Kidney epithelial cell (primary cell): ENCODE measurements at places on chromosomes 6 and 20. TPM values are rescaled to one million over a fixed set of nuclear protein-coding genes. Genes with fewer than 3 reads are reported as not detected.

The GLP1R gene
- 0.17 TPM in 1 of 2 replicates, not detected in the other for total RNA-seq

DNA sequence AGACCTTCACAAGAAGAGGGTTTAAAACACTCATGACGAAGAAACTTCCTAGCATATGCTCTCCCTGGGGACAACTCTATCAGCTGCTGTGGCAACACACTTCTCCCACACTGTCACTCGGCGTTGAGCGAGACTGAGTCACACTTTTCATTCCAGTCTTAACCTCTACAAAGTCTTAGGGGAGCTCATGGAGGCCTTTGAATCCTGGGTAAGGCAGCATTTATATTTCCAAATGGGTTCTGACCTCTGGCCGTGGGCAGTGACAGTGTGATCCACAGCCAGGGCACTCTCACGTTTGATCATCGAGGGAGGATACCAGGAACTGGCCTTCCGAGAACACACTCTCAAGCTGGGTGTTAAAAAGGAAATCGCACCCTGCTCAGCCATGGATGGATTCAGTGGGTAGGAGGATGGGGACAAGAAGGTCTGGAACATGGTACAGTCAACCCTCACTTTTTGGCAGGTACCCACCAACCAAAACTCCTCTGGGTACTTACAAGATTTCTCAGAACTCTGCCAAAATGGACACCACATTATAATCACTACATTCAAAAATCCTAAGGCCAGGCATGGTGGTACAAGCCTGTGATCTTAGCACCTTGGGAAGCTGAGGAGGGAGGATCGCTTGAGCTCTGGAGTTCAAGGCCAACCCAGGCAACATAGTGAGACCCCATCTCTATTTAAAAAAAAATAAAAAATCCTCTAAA lies 19.6 kb downstream of the RRBP1 start:
- no peak for DNase-seq

The AHCY gene
- total RNA-seq = 199 and 212 TPM in 2 replicates

The GATA5 gene
- total RNA-seq = 0.27 TPM in 1 of 2 replicates, not detected in the other

GRCh38 chr6:168699631-168700295 lies 258.8 kb downstream of the SMOC2 start:
- DNase-seq = no peak

GRCh38 chr20:23023621-23024177 lies 11.4 kb upstream of the SSTR4 start:
- no peak for DNase-seq

- no peak for DNase-seq
These were observed 226.5 kb downstream of the ANKRD60 start for GRCh38 chr20:58001946-58002345.

GRCh38 chr6:28343898-28344677 lies 5.7 kb upstream of the ZKSCAN3 start:
- DNase-seq = no peak

The MAS1 gene
- total RNA-seq = not detected in 2 replicates

DNA sequence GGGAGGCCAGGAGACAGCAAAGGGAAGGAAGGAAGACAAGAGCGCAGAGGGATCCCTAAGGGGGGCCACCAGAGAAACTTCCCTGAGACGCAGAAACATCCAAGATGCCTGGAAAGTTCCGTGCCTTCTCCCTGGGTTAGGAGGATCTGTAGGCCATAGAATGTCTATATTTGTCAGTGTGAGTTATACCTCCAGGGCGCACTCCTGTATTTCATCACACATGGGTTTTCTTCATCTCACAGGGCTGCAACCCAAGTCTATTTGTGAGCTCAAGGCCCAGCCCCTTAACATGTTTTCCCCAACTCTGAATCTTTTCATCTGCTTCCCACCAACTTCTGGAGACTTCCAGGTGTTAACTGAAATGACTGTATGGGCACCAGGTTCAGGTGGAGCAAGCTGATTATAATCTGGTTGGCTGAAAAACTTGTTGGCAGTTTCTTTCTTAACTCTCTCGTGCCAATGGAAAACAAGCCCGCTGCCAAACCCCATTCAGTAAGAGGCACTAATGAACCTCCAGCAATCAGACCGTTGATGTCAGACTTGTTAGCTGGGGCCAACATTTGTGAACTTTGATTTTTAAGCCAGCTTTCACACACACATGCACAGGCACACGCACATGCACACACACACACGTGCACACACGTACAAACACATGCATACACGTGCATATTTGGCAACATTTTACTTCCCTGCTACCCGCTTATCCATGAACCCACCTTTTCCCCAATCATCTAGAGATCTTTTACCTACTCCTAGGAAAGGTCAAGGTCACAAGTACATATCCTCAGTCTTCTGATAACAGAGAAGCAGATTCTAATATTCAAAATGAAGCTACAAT lies 247.5 kb upstream of the GMDS start:
- no peak for DNase-seq

DNA sequence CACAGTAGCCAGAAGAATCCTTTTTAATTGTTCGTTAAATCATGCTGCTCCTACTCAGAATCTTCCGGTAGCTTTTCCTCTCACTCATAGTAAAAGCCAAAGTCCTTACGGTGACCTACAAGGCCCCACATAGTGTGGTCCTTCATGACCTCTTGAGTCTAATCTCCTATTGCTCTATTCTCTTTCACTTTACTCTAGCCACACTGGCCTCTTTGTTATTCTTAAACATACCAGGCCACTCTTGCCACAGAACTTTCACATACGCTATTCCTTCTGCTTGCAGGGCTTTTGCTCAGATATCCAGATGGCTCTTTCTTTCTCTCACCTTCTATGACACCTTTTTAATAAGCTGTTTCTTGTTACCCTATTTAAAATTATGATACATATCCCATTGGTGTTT lies 25.7 kb downstream of the ZNF391 start:
- DNase-seq = no peak

DNA sequence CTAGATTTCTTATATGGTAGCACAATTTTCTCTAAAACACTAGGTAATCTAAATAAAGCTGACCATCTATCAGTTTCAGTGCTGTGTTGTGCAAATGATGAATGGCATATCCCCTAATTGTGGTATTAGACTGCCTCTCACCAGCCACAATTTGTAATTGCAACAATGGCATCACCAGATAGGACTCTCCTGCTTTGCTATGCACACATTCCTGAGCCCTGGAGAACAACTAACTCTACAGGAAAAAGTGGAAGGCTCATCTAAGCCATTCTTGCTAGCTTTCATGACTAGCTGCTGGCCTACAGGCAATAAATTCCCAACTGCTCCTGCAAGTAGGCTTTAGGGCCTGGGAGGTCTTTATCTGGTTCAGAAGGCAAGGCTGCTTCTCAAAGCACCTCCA lies 974.1 kb downstream of the EYS start:
- no peak for DNase-seq

- DNase-seq = no peak
These were observed 39.3 kb downstream of the BEND3 start for GRCh38 chr6:107075951-107076381.

GRCh38 chr6:17292600-17293133 lies 11.5 kb downstream of the RBM24 start:
- DNase-seq = no peak

The PTGIS gene
- total RNA-seq = 0.88 and 2.7 TPM in 2 replicates

The CCHCR1 gene
- total RNA-seq = 16.4 and 20.2 TPM in 2 replicates

The OGFR gene
- total RNA-seq = 54.4 and 61.3 TPM in 2 replicates

DNA sequence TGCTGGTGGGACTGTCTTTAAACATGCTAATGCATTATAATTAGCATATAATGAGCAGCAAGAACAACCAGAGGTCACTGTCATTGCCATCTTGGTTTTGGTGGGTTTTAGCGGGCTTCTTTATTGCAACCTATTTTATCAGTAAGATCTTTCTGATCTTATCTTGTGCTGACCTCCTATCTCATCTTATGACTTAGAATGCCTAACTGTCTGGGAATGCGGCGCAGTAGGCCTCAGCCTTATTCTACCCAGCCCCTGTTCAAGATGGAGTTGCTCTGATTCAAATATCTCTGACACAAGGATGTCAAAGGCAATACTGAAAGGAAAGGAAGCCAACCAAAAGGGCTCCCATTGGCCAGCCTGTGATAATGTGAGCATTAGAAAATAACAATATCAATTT lies 29.8 kb upstream of the SEC63 start:
- no peak for DNase-seq

DNA sequence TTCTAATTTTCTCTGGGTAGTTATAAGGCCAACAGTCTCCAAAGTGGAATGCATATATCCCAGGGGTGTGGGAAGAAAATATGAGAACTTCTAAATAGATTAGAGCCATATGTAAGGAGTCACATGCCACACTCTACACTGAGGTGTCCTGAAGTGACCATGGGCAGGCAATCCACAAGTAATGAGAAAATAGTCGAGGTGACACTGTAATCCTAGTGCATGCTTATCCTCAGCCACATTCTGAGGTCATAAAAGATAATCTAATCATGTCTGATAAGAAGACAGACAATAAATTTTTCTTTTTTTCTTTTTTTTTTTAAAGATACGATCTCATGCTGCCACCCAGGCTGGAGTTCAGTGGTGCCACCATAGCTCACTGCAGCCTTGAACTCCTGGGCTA lies 62.2 kb downstream of the CD164 start:
- DNase-seq = no peak

The NHLRC1 gene
- 3.1 and 4.5 TPM in 2 replicates for total RNA-seq

GRCh38 chr6:10395171-10395703 lies 19.6 kb downstream of the TFAP2A start:
- DNase-seq = no peak

The OPRL1 gene
- 0.21 and 0.68 TPM in 2 replicates for total RNA-seq

GRCh38 chr20:4511776-4512175 lies 209.9 kb upstream of the PRND start:
- no peak for DNase-seq

DNA sequence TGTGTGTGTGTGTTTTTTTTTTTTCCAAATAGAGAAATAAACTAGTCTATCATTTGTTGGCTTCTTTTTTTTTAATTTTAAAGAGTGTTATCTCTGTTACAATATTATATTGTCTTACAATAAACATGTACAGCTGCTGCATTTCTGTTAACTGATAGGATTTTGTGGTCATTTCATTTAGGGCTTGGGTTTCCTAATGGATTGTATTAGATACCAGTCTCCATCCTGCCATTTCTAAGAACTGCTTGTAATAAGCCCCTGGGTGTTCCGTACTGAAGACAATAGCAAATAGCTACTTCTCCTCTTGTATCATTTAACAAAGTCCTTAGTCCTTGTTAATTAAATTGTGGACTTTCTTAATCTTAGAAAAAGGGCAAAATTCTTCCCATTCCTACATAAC lies 45.7 kb downstream of the SOBP start:
- no peak for DNase-seq

DNA sequence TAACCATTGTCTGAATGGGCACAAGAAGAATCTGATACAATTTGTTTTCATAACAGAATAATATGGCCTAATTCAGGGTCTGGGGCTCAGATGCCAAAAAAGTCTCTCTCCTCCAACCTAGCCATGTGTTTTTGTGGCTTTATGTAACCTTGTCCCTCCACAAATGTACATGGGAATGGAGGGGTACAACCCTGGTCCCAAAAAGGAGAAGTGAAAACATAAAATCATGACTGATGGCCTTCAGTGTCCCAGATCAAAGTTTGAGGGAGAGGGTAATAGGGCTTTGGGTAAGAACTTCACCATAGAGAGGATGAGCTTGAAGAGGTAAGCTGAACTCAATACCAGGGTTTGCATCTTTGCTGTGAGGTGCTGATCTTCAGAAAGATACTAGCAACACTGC lies 136.3 kb upstream of the BACH2 start:
- no peak for DNase-seq

The CD83 gene
- total RNA-seq = 6.8 and 7.4 TPM in 2 replicates

DNA sequence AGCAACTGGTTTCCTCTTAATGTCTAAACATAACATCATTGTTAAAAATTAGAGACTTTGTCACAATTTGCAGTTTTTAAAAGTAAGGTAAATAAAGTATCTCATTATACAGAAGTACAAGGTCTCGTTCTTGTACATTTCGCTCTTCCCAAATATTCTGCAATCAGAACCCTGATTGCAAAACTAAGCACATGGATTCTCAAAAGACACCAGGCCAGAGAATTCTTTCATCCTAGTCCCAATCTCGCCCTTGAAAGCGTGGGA lies 355 bp upstream of the AKAP7 start:
- DNase-seq = no peak

- peak; percentile 26 for DNase-seq
These were observed 94.0 kb downstream of the SHLD1 start for GRCh38 chr20:5844063-5844681.

The MEP1A gene
- total RNA-seq = not detected in 2 replicates

- no peak for DNase-seq
These were observed 28.7 kb upstream of the KIAA1586 start for GRCh38 chr6:57017841-57018240.

DNA sequence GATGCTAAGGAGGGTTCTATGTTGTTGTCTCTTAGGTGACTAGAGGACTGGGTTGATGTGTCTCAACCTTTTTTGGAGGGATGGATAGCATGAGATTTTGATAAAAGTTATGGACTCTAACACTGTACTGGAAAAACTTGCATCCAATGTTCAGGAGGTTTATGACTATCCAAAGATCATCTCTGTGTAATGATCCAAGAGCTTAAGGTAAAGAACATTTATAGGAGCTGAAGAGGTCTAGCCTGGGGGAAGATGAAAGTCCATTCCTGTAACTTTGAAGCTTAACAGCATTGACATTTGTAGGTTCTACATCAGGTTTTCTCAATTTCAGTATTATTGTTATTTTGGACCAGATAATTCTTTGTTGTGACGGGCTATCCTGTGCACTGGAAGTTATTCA lies 48.9 kb downstream of the ESF1 start:
- no peak for DNase-seq

- no peak for DNase-seq
These were observed 3.5 kb downstream of the COL9A3 start for GRCh38 chr20:62820208-62820961.

The UBD gene
- 7.3 and 9.4 TPM in 2 replicates for total RNA-seq

DNA sequence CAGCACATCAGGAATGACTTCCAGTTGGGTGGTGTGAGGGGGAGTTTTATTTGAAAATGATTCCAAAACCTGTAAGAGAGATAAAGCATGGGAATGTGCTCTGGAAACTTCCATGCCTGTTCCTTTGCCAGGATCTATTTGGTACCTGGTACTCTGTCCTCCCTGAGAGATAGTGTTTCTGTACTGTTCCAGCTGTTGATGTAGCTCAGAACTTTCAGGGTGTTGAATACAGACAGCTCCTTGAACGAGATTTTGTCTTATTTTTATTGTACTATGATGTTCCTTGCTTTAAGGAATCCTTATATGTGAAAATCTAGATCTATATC lies 148.7 kb upstream of the RIPOR2 start:
- no peak for DNase-seq

DNA sequence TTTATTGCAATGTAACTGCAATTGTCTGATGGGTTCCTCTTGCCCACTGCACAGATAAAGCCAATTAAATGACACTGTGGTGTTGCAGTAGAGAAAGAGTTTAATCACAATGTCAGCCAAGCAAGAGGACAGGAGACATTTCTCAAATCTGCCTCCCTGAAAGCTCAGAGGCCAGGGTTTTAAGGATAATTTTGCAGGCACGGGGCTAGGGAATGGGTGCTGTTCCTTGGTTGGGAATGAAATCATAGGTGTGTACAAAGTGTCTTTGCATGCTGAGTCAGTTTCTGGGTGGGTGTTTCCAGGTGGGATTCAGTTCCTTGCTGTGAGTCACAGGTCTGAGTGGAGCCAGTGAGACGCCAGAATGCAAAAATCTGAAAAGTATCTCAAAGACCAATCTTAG lies 271.4 kb downstream of the DOK5 start:
- DNase-seq = no peak

GRCh38 chr20:33490023-33490933 lies at the start of gene CBFA2T2:
Gene CBFA2T2 (plus strand): TSS chr20:33490096. CDS start chr20:33490268, 172 bp downstream.
- DNase-seq = peak; percentile 2
